ENCODE measurements at places on chromosomes 16 and 17.
A peak's percentile ranks its signal among the peaks of the same experiment; 100 is the strongest.

GRCh38 chr16:87033541-87034300, 283.5 kb downstream of the C16orf95 start:
- DNase-seq: no peak

- DNase-seq: no peak
Measured at GRCh38 chr17:81568416-81568815, 16.3 kb upstream of the FAAP100 start.

GRCh38 chr16:59886021-59886420, 1151.9 kb upstream of the GOT2 start:
- no peak for DNase-seq

DNA sequence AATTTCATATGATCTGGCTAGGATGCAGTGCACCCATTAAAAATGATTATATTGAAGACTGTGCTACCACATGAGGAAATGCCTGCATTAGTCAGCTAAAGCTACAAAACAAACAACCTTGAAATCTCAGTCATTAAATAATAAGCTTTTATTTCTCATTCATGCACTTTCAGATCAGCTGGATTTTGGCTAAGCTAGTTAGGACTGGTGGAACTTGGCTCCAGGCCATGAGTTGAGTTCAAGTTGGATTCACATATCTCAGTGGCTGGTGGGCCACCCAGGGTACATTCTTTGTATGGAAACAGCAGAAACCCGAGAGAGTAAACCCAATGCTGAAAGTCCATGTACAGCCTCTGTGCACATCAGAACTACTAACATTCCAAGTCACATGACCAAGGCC, 6.4 kb upstream of the SLFN12L start:
- DNase-seq: no peak

GRCh38 chr17:43400943-43401717, 2.3 kb downstream of the ARL4D start:
- DNase-seq: no peak

DNA sequence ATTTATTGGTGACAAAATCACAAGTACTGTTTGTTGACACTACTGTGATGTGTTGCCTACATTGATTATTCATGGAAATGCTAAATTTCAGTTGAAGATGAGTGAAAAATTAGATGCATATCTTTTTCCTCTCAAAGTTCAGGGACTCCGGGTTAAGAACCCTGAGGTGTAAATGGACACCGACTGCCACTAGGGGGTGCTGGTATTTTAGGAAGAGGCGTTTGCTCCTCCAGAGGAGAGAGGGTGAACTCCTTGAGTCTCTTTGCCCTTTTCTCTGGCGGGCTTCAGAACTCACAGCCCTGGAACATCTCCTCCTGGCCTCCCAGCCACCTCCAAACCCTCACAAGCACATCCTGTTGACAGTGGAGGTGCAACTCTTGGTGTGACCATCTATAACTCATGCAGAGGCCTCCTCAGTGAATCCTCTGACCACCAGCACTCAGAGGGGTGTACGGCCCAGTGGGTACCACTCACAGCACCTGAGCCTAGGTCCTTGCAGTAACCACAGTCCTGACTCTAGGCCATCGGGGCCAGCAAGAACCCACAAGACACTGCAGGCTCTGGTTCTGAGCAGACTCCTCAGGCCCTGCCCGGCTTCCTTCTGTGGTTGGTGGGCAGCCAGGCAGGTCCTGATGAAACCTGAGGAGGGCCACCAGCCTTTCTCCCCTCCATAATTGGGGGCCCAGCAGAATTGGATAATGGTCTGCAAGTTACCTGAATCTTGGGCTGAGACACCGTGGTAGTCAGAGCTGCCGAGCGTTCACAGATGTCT, 26.2 kb upstream of the PIK3R5 start:
- peak; percentile 58 for DNase-seq

DNA sequence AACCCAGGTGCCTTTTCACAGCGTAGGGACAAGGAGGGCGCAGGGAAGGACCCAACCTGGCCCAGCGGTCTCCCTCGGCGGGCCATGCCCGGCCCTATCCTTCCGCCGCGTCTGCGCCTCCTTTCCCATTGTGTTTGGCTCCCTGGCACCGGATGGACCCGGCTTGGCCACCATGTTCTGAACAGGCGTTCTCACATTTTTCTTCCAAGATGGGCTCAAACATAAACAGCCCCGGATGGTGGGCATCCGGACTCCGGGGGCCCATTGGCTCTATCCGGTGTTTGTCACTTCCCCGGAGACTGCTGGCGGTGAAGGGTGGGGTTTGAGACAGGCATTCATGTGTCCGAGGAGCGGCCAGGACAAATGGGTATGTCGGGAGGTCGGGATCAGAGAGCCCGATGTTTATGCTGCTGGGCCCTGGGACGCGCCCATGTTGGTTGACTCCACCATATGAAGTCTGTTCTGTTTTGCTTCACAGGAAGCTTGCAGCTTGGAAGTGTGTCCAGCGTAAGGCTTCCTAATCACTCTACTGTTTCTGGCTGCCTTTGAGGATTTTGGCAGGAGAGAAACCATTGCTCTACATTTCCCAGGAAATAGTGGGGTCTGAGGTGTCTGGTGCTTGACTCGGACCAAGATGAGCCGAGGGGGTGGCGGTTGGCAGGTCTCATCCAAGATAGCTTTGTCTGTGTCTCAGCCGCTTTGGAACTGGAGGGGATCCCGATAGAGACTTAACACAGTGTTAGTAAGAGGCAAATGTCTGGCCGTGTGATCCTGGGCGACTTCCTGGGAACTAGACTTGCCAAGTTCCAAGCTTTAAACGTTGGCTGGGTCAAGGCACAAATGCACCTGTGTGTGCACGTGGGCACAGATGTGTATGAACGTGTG, 188.3 kb downstream of the IRF8 start:
- DNase-seq: no peak

DNA sequence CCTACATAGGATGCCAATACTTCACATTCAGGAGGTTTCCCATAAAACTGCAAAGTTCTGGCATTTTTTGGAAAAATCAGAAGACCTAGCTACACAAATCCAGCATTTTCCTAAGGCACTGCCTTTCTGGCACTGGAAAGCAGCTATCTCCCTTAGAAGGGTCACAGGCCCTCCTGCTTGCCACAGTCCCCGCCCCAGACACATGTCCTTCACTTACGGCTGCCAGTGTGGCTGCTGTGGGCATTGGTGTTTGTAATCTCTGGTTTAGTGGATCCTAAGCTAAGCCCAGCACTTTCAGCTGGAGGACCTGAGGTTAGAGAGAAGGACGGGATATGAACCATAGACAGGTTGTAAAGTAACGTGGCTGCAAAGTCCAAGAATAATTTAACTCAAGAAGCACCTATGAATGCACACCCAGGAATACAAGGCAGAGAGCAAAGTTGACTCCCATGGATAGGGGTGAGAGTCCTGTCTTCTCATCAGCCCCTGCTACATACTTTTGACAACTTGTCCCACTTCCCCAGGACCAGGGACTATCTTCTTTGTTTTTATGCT, 100.0 kb downstream of the XYLT1 start:
- DNase-seq: peak; percentile 57

DNA sequence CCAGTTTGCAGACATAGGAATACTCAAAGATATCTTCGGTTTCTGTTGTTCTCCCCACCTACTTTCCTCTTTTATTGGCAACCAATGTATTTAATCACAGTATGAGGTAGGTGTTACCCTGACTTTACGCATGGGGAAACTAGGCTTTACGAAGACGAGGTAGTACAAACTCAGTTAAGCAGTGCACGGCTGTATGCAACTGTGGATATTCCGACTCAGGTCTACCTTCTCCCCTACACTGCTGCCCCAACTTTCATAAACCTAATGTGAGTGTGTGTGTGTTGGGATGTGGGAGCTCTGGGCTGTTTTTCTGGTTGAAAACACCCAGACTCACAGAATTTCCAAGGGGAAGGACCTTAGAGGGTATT, 1.2 kb upstream of the GPT2 start:
- DNase-seq: no peak

DNA sequence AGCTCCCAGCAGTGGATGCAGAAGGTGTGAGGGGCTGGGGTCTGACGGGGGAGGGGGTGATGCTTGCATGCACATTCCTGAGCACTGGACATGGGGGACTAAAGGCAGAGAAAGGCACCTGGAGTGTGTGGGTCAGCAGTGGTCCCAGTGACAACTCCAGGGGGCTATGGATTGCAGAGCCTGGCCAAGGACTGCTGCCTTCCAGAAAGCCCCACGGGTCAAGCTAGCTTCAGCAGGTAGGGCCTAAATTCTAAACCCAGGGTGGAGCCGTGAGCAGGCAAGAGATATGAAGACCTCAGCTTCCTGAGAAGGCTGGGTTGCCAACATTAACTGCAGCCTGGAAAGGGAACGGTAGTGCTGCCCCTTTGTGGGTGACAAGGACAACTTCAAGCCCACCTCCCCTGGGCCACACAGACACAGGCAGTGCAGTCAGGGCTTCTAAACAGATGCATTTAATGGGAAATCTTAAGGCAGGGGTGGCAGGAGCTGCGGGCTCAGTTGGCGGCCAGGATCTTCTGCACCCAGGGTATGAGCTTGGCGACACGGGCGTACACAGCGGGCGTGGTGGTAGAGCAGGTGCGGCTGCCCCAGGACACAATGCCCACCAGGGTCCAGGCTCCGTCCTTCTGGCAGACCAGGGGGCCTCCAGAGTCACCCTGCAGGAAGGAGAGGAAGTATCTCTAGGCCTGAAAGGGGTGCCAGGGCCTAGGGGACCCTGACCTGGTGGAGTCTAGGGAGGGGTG, 3.1 kb downstream of the CTRB2 start:
- DNase-seq: no peak

DNA sequence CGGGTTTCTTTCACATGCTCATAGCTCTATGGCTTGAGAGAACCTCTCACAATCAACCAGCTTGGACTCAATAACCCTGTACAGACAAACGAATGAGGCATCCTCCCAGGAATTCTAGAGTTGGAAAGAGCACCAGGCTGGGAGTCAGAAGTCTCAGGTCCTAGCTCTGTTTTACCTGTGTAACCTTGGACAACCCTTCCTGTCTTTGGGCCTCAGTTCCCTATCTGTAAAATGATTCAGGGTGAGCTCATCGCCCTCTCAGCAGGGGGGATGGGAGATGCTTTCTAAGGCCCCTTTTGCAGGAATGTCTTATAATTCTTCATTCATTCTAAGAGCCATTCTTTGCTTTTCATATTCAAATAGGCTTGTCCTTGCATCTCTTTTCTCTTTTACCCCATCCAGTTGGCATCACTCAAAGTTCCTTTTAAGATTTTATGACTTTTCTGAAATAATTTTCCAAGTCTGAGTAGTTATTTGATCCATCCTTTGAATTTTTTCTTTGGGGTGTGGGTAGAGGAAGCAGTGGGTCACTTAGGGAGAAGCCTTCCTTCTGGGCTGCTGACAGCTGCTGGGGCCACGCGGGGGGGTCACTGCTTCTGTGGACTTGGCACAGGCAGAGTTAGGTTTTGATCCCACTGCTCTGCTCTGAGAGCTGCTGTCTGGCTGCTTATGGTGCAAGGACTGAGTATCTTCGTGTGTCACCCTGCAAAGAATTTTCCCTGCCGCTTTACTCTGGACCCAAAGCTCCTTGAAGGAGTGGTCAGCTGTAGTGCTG, 102.7 kb downstream of the UTP18 start:
- no peak for DNase-seq

DNA sequence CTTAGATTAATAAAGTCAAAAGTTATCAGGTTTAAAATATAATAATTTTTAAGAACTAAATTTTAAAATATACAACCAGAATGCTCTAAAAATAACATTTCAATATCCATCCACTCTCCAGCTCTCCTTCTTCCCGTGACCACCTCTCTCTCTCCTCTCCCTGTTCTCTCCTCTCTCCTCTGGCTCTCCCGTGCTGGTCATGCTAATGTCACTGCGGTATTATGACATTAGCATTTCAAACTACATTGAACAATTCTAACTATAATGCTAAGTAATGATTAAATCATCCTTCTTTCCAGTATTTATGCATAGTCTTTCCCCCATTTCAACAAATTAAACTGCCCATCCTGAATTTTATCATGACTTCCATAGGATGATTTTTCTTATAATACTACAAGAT, 154.7 kb downstream of the CEP112 start:
- DNase-seq: no peak

DNA sequence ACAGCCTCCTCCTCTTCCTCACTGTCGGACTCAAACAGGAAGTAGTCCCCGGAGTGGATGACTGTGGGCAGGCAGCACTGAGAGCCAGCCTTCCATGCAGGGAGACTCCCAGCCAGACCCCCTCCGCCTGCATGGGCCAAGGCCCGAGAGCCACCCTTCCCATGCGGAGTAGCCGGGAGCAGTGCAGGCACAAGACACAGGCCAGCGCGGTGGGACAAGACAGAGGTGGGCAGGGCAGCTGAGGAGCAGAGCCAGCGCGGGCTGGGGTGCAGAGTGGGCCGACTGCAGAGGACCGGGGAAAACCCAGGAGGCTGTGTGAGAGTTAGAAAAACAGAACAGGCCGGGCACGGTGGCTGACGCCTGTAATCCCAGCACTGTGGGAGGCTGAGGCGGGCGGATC, 17.6 kb downstream of the CTU2 start:
- DNase-seq: no peak

DNA sequence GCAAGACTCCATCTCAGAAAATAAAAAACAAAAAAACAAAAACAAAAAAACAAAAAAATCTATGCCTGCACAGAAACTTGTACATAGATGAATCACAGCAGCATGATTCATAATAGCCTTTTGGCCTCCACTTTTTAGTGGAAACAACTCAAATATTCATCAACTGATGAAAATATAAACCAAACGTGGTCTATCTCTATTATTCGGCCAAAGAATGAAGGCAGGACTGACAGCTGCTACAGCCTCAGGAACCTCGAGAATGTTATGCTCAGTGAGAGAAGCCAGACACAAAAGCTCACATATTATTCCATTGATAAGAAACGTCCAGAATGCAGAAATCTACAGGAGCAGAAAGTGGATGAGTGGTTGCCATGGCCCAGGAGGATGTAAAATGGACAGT, 19.8 kb downstream of the PPL start:
- DNase-seq: no peak

DNA sequence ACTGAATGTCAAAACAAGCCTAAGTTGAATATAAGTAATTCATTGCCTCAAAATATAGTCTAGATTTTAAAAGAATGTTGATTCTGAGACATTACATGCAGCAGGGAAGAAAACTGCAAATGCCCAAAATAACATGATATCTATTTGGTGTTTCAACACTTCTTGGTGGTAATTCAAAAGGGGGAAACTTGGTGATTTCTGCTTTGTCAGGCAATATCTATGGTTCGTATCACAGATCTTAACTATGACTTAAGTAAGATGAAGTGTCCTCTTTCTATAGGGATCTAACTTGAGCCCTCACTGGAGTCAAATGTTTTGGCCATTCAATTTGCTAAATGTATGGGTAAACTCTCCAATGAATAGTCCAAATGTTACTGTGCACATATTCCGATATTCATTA, 44.6 kb downstream of the GNA13 start:
- DNase-seq: no peak
